ENCODE measurements at places on chromosomes 6 and 20.

DNA sequence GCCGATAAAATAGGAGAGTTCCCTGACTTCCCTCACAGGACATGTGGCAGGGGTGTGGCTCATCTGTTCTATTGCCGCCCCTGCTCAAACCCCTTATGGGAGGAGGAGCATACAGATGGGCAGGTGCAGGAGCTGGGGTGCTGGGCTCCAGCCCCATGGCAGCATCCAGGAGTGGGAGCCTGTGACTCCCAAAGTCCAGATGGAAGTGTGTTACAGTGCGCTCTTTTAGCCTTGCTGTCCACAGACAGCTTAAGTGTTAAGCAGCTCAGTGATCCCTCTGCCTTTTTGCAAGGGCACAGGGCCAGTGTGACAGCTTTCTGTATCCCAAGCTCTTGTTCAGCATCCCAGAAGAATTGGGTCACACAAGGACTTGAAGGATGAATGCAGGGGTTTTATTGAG is 212.3 kb upstream of the MYLIP start:
- DNase-seq = no peak

GRCh38 chr6:43934183-43934802 is 164.3 kb downstream of the VEGFA start:
- DNase-seq = no peak

GRCh38 chr6:149081281-149081680 is 236.2 kb upstream of the TAB2 start:
- no peak for DNase-seq

DNA sequence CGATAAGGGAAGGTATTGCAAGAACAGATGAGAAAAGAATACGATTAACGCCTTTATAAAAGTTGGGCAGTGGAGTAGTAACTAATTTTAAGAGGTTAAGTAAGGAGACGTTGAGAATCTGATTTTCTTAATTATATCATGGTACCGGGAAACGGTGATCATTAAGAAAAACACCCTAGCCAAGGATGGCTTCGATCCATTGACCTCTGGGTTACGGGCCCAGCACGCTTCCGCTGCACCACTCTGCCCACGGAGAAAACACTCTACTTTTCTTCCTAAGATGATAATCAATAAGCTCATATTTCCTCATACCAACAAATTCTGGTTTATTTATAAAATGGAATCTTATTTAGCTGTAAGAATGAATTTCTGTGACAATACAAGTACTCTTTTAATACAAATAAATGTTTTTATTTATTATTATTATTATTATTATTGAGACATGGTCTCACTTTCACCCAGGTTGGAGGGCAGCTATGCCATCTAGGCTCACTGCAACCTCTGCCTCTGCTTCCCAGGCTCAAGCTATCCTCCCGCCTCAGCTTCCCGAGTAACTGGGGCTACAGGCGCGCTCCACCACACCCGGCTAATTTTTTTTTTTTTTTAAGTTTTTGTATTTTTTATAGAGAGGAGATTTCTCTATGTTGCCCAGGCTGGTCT is 8.3 kb downstream of the POM121L2 start:
- DNase-seq = no peak

- peak; percentile 47 for DNase-seq
These were observed 27.0 kb downstream of the TRIM27 start for GRCh38 chr6:28896505-28897368.

DNA sequence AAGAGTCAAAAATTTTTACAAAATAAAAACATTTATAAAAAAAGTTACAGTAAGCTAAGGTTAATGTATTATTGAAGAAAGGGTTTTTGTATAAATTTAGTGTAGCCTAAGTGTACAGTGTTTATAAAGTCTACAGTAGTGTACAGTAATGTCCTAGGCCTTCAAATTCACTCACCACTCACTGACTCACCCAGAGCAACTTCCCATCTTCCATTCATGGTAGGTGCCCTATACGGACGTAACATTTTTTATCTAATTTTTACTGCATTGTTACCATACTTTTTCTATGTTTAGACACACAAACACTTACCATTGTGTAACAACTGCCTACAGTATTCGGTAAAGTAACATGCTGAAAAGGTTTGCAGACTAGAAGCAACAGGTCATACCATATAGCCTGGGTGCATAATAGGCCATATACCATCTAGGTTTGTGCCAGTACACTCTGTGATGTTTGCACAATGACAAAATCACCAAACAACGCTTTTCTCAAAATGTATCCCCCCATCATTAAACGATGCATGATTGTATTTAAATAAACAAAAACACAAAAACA is 6.0 kb downstream of the MTFR2 start:
- DNase-seq = no peak

DNA sequence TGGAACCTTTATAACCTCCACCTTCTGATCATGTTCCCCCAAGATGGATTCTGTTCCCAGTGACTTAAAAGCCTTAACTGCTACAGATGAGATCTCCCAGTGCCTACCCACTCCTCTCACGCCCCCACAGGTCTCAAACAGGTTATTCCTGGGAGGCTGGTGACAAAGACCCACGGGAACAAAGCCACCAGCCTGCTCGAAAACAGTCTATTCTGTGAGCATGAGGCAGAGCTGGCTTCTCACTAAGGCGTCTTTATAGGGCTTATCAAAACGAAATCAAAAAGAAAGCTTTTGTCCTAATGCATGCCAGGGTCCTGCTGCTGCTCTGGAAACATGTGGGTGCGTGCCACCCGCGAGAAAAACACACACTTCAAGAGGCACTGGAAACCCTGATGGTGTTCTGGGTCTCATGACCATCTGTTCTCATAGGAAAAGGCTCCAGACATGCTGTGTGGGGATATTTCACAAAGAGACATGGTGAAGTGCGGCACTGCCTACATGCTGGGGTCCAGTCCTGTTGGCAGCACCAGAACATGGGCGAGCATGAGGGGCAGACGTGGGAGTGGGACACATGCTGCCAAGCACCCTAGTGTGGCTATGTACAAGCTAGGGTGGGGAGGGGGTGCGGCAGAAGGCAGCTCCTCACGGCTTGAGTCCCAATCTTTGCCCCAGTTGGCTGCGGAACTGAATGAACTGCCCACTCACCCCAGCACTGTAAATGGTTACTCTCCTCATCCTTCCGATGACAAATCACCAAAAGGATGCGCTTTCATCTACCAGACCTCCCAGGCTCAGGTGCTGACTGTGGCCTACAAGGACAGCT is 2.1 kb downstream of the FKBP1A start:
- DNase-seq = peak; percentile 17

DNA sequence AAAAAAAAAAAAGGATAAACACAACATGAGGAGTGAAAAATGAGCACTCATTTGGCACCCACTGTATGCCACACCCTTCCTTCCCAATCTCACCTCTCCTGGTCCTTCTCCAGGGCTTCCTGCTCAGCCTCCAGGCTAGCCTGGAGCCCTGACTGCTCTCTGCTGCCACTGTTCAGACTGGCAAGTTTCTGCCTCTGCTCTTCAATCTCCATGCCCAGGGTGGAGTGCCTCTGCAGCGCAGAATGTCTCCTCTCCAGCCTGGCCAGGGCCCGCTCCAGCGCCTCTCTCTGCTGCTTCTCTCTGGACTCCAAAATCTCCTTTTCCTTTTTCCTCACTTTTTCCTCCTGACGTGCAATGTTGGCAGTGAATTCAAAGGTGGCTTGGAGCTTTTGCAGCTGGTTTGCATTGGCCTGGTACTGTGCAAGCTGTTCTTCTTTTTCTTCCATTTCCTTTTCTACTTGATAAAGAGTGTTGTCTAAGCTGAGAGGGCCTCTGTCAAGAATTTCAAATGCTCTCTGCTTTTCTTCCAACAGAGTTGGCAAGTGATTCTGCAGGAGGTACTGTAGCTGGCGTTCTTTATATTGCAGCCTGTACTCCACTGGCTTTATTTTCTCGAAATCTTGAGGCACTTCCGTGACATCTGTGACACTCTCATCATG is 194.4 kb downstream of the KIF16B start:
- DNase-seq = no peak

GRCh38 chr6:25173951-25174474 is 105.2 kb upstream of the CARMIL1 start:
- no peak for DNase-seq

GRCh38 chr20:24773168-24773567 is 175.9 kb upstream of the CST7 start:
- no peak for DNase-seq

DNA sequence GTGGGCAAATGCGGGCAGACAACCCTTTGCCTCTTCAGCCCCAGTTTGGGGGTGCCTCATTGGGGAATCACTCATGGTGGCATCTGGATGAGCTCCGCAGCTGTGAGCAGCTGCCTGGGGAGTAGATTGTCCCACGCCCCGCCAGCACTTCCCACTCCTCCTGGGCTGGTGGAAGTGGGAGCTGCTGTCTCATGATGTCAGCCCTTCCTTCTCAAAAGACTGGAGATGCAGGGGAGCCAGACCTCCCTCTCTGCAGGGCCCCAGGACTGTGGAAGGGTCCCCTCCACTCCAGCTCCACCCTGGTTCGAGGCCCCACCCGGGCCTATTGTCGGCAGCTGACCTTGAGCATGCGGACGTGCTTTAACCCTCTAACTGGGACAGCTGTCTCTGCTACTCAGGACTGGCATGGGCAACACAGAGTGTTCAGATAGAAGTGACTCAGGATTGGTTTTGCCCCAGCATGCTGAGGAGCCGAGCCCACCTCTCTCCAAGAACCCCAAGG is 2.0 kb downstream of the UNC93A start:
- no peak for DNase-seq

GRCh38 chr6:157909282-157909664 is 72.4 kb upstream of the SYNJ2 start:
- DNase-seq = no peak

- no peak for DNase-seq
These were observed 30.0 kb downstream of the VSTM2L start for GRCh38 chr20:37932919-37933318.

- no peak for DNase-seq
These were observed 162.6 kb downstream of the DTNBP1 start for GRCh38 chr6:15500078-15500740.

DNA sequence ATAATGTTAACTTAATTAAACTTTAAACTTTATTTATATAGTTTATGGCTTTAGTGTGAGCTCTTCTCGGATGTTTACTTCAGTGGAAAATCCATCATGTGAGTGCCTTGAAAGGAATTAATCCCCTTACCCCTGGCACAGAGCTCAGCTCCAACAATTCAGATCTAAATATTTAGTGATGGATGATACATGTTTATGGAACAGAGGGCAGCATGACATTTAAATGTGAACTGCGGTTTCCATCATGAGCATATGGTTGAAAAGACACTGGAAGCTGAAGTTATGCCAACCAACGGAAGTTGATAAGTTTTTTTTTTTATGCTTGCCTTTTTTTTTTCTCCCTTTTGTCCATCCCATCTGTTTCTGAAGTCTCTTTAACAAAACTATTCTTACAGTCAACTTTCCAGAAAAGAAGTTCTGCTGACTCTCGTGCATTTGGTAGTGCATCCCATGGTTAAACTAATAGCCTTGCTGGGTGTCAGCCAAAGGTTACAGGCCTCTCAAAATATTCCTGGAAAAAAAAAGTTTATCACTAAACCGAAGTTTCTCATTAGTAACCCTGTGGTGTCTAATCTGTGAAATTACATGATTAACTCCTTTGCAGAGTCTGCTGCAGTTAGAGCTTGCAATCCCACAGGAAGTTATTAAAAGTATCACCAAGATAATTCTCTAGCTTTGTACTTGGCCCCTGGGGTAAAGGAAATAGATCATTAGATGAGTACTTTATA is 243.9 kb upstream of the TCF21 start:
- DNase-seq = no peak

- DNase-seq = no peak
These were observed 94.8 kb downstream of the PPP1R14C start for GRCh38 chr6:150237626-150238025.

- no peak for DNase-seq
These were observed 35.3 kb upstream of the CDKN1A start for GRCh38 chr6:36642913-36643817.

DNA sequence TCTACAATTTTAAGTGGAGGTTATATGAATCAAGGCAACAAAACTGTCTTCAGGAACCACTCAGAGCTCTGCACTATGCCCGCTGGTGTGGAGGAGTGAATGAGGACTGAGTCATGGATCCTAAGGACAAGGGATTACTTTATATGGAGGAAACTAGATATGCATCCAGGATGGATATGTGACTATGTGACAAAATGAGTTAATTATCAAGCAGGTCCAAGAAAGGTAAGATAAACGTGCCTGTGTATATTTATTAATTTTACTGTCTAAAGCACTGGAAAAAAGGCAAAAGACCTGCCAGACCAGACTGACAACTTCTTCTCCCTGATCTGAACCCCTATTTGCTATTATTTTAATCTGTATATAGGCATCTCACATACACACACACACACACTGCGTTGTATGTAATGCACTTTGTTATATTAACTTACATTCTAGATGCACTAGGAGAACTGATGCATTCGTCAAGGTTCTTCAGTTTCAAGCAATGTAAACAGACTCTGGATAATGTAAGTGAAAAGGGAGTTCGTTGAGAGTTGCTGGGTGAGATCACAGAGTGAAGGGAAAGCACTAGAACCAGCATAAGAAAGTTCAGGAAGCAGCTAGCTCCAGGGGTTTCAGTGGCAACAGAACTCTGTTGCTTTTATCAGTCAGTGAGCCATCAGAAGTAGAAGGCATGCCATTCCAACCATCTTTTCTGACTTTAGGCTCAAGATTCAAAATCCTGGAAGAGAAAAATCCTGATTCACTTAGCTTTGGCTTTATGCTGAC is 26.4 kb upstream of the ADGRG6 start:
- no peak for DNase-seq

GRCh38 chr20:32742322-32743236 is 688 bp downstream of the COMMD7 start:
- DNase-seq = peak; percentile 5

DNA sequence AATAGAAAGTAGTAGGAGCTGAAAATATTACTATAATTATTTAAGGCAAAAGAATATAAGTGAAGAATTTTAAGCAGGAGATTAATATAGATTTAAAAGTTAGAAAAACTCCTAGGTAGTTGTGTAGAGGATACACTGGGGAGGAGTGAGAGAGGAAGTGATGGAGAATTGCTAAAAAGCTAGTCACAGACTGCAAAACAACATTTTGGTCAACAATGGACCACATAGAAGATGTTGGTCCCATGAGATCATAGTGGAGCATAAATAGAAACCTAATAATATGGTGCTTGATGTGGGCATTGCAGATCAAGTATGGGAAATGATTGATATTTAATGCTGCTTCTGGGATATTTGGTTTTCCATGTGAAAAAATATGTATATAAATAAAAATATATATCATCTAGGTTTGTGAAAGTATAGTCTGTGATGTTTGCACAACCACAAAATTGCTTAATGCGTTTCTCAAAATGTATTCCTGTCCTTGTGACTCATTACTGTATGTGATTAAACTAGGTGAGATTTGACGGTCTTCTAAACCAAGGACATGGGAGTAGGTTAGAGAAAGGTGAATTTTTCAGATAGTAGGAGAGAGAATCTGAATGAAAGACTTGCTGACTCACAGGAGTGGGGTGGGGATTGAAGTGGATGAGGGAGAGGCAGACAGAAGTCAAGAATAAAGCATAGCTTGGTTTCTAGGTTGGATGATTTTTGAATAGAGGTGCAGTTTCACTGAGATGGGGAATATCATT is 174.0 kb downstream of the BCKDHB start:
- DNase-seq = no peak
